HFF-Myc (cell line): ENCODE measurements at places on chromosomes 5 and 9.

DNA sequence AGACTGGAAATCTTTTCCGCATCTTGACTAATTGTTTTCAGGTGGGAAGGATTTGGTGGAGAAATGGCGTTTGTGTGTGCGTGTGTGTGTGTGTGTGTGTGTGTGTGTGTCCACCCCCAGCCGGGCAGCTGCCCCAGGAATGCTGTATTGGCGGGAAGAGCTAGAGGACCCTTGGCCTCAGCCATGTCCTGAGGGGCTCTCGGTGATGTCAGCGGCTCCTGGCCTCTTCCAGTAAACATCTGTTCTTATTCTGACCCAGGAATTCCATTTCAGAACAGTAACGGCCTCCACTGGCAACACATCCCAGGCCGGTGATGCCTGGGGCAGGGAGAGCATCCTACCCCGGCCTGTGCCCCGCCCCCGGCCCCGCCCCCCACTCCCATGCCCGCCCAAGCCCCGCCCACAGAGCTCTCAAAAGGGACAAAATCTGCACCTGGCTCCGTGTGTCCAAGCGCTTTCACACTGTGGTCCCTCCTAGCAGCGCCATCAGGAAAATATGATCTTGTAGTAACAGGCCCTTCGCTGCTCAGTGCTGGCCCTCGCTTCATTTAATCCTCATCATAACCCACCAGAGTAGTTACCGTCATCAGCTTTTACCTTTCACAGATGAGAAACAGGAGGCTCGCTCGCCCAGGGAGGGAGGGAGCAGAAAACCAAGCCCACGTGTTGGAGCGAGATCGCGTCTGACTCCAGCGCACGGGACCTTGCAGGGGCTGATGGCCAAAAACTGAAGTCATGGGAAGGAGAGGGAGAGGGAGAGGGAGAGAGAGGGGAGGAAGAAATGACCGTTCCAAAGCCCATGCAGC is 18.9 kb downstream of the ADAMTS2 start:
- DNase-seq: peak; percentile 76

- DNase-seq: no peak
Measured at GRCh38 chr5:143373076-143373475, 30.4 kb downstream of the NR3C1 start.

GRCh38 chr5:178355671-178356070 is 123.1 kb upstream of the PHYKPL start:
- no peak for DNase-seq

- DNase-seq: peak; percentile 59
Measured at GRCh38 chr9:131349881-131350563, 43.9 kb upstream of the PRRC2B start.

GRCh38 chr5:143101121-143101520 is 302.4 kb downstream of the NR3C1 start:
- DNase-seq: no peak

GRCh38 chr5:147966829-147967228 is 60.5 kb upstream of the C5orf46 start:
- no peak for DNase-seq

GRCh38 chr5:33936381-33937016 is at the start of gene RXFP3:
TSS of gene RXFP3 (plus strand) at chr5:33936386. CDS start at chr5:33936741, 355 bp downstream.
- no peak for DNase-seq
